ENCODE measurements at places on chromosomes 2 and 18.
A peak's percentile ranks its signal among the peaks of the same experiment; 100 is the strongest.

GRCh38 chr2:192515937-192516336 lies 321.2 kb upstream of the TMEFF2 start:
- no peak for DNase-seq

DNA sequence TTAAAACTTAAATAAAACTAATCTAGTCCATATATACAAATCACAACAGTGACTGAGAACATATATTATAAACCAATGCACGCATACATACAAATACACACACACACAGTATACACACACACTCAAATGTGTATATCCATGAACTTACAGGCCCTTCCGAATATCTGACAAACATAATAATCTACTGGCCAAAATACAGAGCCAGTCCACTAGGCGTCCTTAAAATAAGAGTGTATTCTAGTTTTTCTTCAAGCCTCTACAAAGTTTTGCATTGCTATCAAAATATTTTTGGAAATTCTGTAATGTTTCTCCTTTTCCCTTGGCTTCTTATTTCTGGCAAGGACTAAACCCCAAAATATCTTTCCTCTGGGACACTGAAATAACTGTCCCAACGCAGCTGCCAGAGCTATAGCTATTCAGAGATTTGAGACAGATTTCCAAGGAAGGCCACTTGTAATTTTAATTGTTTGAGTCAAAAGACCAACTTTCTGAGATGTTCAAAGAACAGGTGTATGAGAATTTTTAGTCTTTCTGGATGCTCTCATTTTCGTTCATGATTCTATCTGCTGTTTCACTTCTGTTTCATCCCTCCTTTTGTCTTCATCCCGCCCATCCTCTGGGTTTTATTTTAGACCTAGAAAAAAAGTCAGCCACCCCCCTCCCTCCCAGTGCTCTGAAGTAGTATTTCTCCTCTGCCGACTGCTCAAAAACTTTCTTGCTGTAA lies 24.1 kb upstream of the SP3 start:
- no peak for DNase-seq

DNA sequence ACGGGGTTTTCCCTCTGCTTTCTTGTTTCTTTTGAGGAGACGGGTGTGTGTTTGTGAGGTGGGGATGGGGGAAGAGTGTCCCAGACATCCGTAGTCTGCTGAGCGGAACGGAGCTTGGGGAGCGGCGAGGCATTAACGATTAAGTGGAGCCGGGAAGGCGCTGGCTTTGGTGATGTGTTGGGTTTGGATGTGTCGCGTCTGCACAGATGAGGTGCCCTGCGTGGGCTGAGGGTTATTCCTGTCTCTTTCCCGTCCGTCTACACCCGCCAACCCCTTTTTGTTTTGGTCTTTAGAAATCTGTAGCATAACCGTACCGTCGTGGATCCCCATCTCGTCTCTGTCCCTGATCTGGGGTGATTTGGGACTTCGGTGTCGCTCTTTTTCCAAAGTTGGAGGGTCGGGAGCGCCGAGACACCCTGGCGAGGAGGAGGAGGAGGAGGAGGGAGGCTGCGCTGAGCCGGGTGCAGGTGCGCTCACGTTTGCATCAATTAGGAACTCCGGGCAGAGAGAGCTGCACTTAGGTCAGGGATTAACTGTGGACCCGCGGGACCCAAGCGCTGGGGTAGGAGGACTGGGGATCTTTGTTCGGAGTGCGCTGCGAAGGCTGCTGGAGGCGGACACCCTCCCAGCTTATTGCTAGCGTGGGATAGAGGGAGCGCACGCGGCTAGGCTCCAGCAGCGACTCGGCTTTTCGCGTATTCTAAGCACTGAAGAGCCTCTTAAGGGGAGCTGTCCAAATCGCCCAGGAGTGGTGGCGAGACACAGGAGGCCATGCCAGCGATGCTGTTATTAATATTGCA lies 720.3 kb downstream of the DPP10 start:
- DNase-seq = no peak

DNA sequence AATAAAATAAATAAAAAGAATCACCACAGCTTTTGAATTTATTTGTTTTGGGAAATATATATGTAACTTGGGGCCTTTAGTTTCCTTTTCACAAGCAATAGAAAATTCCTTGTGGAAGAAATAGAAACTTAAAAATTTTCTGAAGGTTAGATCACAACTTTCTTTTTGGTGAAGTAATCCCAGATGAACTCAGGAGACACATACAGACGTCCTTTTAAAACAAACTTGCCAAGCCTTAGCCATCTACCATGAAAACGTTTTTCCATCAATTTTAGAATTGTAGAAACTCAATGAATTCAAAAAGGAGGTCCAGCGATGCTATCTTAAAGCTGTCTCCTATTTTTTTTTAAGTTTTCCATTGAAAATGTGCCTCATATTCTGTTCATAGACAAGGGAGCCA lies 225.6 kb downstream of the ASXL3 start:
- DNase-seq = no peak

GRCh38 chr18:63315131-63315662 lies 4.4 kb downstream of the BCL2 start:
- no peak for DNase-seq

DNA sequence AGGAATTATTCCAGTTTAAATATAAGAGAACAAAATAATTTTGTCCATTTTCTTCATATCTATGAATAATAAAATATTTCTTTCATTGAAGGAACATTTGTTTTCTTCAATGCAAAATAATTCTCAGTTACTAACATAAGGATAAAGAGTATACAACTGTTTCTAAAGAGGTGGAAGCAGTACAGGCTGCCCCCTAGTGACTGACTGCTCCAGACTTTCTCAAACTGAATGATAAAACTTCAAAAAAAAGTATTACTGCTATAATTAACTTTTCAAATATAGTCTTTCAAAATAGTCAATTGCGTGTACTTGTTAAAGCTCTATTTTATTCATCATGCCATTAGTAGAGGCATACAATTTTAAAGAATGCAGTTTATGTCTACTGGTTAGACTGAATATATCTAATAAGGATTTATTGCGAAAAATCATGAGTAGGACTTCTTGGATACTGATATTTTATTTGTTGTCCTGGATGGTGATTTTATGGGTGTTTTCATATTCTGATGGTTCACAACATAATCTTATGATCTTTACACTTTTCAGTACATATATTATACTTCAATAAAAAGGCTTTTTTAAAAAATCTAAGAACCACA lies 100.1 kb downstream of the WDPCP start:
- DNase-seq = peak; percentile 43

- DNase-seq = no peak
Observed at GRCh38 chr18:36518839-36519238, 221.3 kb downstream of the FHOD3 start.

DNA sequence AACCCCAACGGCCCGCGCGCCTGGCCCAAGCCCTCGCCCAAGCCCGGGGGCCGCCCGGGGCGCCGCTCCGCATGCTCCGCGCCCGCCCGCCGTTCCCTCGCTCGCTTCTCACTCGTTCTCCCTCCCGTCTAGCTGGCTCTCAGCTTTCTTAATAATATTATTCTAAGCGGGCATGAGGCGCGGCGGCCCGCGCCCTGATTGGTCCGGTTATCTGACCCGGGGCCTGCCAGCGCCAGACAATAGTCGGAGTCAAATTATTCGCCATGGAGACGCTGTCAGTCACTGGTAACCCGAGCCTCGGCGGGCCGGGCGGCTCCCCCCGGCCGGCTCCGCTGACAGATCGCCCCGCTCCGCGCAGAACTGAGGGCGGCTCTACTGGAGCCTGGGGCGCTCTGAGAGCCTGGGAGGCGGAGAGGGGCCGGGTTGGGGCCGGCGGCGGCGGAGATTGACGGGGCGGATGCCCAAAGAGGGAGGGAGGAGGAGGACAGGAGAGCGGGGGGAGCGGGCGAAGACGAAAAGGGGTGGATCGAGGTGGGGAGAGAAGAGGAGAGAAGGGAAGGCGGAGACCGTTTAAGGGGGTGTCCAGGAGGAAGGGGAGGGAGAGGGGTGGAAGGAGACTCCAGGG lies at the start of gene SIX2:
Gene SIX2 (minus strand): TSS at position 150 of the 625 bp plus-strand sequence. CDS start 342 bp downstream, outside the sequence.
- no peak for DNase-seq

- DNase-seq = no peak
Observed at GRCh38 chr2:95316466-95317122, 19.4 kb downstream of the KCNIP3 start.

- DNase-seq = no peak
Observed at GRCh38 chr18:59022167-59022945, 117.3 kb upstream of the SEC11C start.

DNA sequence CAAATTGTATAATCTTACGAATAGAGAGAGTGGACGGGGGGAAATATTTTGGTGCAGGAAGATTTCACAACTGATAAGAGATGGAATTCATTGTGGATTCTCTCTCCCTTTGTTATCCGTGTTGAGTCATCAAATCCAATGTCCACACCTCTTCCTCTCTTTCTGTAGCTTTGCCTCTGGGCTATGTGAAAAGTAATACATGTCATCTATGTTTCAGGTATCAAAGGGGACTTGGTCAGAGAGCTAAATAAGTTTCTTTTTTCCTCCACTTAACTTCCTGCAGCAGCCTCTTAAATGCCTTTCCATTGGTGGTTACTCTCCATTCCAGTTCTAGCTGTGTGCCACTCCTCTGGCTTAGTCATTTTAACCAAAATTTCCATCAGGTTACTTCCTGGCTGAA lies 169.3 kb upstream of the NXPH2 start:
- DNase-seq = no peak

DNA sequence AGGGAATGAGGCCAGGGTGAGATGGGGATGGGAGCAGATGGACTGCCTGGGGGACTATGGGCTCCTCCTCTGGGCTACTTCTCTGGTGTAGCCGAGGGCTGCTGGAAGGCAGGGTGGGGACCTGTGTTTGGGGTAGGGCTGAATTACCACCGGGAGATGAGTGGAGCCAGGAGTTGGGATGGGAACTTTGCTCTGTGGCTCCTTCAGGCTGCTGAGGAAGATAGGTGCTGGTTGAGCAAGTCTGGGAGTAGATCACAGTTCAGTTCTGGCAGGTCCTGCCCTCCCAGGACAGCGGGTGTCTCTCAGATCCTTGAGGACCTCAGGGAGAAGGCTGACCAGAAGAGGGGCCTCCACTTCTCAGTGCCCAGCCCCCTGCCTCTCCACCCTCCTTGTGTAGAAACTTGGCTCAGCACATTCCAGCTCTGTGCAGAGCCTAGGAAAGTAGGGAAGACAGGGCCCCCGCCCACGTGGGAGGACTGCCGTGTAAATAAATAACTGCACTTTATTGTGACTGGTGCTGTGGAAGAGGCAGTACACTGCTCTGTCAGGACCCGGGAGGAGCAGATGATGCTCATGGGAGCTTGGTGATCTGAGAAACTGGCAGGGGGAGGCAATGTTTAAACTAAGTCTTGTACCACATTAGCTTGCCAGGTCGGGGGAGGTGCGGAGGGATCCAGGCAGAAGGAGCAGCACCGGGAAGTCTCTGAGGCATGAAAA lies 15.3 kb downstream of the TET3 start:
- DNase-seq = peak; percentile 35

DNA sequence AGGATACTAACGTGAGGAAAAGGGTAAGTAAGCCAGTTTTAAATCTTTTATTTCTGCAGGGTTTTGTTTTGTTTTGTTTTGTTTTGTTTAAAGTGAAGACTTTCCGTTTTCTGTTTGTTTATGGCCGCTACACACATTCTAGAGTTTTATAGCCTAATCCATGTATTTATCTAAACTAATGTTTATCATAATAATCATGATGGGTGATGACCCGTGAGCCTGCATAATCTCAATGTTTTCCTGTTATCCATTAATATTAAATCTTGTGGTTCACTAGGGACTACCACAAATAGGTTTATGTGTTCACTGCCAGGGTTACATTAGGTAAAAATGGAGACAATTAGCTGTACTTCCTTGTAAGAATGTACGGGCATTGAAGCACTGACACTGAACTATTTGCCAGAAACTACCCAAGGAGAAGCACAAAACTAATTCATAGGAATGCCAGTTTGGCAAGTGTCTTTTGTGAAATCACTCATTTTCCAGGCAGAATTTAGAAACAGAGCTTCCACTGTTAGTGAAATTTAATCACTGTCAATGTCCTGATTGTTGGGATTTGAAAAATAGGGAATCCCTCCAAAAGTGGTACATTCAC lies 574.8 kb downstream of the LRP1B start:
- DNase-seq = no peak

GRCh38 chr2:75023666-75024455 lies 65.4 kb downstream of the POLE4 start:
- DNase-seq = no peak

GRCh38 chr2:23574919-23575654 lies 190.1 kb downstream of the KLHL29 start:
- no peak for DNase-seq

- DNase-seq = no peak
Observed at GRCh38 chr2:28128281-28128950, 237.9 kb downstream of the BABAM2 start.

DNA sequence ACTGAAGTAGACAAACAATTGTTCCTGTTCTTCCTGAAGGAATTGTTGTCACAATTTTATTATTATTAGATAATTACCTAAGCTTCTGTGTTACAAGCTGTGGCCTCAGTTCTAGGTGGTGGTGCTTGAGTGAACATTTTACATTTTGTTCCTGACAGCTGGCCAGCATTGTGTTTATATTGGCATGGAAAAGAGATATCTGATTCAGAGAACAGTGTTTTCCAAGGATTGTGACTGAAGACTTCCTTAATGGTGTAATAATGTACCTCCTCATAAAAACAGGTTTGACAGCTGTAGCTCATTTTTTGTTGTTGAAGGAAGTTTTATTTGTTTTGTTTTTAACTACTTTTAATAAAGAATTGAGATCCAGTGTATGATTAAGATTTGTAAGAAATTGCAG lies 95.2 kb downstream of the EPB41L5 start:
- no peak for DNase-seq

DNA sequence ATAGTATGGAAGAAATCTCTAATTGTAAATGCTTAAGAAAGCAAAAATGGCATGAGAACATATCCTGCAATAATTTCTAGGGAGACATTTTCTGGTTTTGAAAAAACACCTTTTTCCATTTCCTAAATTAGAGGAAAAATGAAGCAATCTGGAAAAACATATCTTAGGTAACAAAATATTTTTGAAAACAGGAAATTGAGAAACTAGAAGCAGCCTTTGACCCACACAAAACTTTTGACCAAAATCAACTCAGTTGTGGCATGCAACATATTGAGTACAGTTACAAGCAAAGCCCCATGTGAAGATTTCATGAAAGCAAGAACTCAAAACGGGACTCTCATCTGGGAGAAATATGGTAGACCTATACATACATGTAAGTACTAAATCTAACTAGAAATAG lies 28.6 kb upstream of the CHAC2 start:
- DNase-seq = no peak

- no peak for DNase-seq
Observed at GRCh38 chr2:135850892-135851668, 14.1 kb upstream of the LCT start.

GRCh38 chr2:233384811-233385488 lies 30.7 kb downstream of the DGKD start:
- DNase-seq = no peak

- DNase-seq = no peak
Observed at GRCh38 chr2:170026361-170026760, 151.6 kb upstream of the MYO3B start.

DNA sequence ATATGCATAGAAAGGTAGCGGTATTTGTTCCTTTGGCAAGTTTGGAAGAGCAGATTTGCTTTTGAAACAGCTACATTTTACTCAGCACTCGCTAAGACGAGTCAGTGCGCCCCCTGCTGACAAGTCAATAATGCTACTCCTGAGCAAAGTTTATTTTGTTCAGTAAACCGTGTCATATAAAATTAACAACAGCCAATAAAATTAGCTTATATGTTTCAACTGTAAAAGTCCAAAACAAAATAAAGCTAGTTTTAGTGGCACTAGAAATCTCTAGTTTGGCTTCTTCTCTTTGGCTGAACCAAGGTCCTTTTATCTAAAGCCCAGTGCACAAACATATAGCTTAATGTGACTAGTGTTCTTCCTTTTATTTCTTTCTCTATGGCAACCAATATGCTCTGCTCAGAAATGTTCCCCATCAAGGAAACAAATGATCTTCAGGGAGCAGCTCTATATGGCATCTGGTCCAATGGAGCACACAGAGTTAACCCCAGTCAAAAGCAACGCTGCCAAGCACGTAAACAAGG lies 4.2 kb upstream of the POU3F3 start:
- peak; percentile 82 for DNase-seq

Measured in dorsolateral prefrontal cortex (tissue), 122 donors.